ENCODE measurements at places on chromosomes 4 and X. TPM values are rescaled to one million over a fixed set of nuclear protein-coding genes. Genes with fewer than 3 reads are reported as not detected.
A peak's percentile ranks its signal among the peaks of the same experiment; 100 is the strongest.

DNA sequence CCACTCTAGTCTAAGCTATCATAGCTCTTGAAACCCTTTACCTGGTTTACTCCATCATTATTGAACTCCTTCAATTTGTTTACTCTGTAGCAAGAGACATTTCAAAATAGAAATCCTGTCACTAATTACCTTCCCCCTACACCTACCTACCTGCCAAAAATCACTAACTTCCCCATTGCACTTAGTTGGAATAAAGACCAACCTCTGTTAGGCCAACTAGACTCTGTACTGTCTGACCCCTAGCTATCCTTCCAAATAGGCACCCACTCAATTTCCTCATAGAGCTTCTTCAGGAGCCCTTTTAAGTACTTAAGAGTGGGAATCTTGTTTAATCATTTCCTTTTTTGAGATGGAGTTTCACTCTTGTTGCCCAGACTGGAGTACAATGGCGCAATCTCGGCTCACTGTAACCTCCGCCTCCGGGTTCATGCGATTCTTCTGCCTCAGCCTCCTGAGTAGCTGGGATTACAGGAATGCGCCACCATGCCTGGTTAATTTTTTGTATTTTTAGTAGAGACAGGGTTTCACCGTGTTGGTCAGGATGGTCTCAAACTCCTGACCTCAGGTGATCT lies 8.9 kb upstream of the CDKL2 start:
- no peak for DNase-seq

DNA sequence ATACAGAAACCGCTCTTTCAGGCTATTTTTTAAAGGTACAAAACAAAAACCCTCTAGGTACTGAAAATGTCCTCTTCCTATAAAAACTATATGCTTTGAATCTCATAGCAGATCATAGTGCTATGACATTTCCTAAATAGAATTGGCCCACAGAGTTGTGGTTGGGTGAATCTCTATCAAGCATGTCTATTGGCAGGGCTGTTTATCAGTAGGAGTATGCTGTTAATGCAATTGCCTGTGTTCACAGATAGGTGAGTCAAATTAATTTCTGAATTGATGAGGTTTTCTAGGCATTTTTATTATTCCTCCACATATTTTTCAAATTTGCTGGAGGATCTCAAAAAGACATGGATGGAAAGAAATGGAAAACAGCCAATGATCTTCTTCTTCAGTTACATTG lies 73.9 kb downstream of the QRFPR start:
- DNase-seq, result no peak

DNA sequence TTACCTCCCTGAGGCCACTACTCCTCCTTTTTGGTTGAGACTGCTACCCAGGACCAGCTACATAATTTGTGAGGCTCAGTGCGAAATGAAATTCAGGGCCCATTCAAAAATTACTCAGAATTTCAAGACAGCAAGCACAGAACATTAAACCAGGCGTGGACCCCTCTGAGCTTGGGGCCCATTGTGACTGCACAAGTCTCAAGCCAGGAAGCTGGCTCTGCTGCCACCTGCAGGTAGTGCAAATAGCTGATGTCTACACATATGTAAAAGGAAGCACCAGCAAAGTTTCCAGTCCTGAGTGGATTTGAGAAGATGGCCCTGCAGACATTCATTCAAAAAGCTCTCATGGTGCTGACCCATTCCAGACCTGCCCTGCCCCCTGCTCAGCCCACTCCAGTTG lies 213.4 kb upstream of the LNX1 start:
- DNase-seq, result no peak

DNA sequence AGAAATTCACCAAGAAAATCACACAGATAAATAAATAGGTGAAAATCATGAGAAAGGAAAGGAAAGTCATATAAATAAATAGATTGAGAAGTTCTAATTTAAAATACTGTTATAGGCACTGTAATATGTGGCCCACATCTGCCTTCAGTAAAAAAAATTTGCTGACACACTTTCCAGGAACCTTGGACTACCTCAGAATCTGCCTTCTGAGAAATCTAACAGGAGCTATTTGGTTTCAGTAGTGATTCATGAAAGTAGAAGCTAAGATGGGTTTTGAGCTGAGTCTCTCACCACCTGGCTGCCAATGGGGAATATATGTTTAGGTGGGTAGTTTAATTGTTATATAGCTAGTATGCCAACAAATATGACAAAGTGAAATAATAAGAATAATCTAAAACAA lies 810.0 kb downstream of the RAB28 start:
- DNase-seq, result no peak

DNA sequence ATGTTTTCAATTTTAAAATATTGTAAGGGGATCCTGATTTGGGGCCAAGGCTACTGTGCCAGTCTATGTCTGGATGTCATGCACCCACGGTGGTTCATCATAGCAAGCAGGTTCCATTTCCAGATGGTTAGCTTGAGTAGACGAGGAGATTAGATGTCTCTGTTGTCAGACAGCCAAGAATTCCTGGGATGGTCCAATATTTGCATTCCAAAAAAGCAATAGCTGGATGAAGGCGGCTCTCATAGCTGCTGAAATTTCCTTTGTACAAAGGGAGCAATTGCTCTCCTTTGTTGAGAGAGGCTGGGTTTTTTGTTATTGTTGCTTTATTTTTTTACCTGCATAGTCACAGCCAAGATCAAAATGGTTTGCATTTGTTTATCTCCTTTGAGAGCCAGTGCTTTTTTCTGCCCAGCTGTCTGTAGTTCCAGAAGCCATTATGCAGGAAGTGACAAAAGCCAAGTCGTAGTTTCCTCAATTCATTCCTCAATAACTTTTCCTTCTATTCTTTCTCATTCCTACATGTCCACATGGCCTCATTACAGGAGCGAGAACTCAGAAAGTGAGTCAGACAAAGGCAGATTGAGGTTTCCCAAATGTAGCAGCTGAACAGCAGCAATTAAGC lies 107.9 kb downstream of the MMRN1 start:
- no peak for DNase-seq

DNA sequence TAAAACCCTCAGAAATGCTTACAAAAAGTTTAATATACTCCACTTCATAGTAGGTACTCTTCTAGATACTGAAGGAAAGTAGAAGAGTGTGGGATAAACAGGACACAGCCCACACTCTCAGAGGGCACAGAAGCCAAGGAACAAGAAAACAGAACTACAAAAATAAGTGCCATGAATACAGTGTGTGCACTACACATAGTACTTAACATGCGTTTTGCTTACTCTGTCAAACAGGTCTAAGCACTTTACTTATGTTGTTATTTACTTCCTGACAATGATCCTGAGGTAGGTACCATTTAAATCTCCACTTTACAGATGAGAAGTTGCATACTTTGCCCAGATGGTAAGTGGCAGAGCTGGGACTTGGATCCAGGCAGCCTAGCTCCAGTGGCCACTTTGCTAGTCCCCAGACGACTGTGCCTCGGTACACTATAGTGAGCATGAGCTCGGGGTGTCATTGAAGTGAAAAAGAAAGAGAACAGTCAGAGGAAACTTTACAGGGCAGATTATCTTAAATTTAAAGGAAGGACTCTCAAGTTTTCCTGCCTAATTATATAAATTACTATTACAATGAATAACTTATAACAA lies 120.3 kb downstream of the BANK1 start:
- no peak for DNase-seq

- DNase-seq, result no peak
These were observed 13.6 kb upstream of the C4orf50 start for GRCh38 chr4:6031846-6032245.

DNA sequence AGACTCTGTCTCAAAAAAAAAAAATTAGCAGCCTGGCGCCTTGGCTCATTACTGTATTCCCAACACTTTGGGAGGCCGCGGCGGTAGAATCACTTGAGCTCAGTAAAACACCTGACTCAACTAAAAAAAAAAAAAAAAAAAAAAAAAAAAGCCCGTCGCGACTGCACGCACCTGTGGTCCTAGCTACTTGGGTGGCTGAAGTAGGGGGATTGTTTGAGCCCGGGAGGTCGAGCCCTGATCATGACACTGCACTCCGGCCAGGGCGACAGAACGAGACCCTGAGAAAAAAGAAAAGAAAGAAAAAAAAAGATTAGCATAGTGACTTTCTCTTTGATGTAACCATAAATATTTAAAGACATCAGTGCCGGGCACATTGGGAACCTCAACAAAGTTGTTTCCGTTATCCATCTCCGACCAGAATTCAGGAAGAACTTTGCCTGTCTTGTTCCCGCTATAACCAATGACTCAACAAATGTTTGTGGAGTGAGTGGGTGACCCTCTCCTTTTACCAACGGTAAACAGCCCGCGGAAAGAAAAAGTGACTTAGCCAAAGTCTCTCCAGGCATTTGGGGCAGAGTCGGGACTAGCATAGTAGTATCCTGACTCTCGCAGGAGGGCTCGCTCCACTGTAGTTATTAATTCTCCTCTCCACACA lies 553 bp upstream of the MED28 start:
- DNase-seq, result peak; percentile 12

- DNase-seq, result no peak
These were observed 12.8 kb downstream of the CYP4V2 start for GRCh38 chr4:186204103-186204559.

DNA sequence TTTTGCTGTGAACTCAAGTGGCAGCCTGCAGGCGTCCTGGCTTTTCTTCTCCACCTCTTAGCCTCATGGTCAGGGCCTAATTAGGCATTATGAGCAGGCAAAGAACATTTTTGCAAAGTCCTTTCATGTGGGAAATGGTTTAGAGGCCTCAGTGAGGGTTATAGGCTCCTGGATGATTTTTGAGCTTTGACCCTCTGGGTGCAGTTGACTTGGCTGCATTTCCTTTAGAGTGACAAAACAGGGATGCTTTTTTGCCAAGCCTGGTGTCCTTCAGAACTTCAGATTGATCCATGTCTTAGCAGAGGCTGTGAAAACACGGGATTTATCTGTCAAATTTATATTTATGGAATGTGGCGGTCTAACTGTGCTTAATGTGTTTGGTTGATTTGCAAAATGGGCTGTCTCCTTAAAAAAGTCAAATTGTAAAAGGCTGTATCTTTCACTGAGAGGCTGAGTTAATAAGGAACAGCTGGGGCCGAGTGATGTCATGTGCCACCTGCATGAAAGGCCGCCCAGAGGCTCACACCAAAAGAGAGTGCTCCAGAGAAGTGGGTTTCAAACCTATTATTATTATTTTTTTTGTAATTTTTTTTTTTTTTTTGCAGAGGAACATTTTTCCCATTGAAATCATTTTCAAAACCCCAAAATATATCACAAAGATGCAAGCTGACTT lies 192.2 kb upstream of the ARX start:
- DNase-seq, result no peak

DNA sequence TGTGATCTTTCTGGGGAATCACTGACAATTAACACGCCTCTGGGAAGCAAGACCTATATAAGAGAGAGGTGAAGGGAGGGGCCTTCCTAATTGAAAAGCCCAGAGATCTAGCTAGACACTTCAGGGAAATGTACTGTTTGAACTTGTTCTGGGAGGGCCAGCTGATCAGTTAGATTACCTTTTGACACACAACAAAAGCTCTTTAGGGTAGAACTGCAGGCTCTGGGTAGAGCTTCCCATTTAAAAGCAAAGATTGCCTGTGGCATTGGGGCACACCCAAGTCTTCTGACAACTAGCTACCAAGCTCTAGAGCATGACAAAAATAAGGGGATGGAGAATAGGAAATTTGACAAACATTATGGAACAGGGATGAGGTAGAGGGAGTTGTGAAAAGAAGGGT lies 26.3 kb downstream of the AREG start:
- DNase-seq, result no peak

GRCh38 chrX:39157796-39158195 lies 356.5 kb downstream of the MID1IP1 start:
- DNase-seq, result no peak

PRR32 gene
- total RNA-seq, result not detected

SSX2B gene
- total RNA-seq, result not detected

All from activated T-helper 2 cell treated with anti-CD3 and anti-CD28 coated beads, Interferon-gamma antibody, Interleukin-2, Interleukin-4, amounts not matched to agents 10 μg/mL and 5 μg/mL and 100 μg/mL, durations not matched to agents 14 hours and 24 hours and 36 hours (primary cell).